ENCODE measurements at places on chromosomes 3 and 15. TPM values are rescaled to one million over a fixed set of nuclear protein-coding genes. Genes with fewer than 3 reads are reported as not detected.

- no peak for DNase-seq
Measured at GRCh38 chr3:132543011-132543739, 53.9 kb upstream of the ACKR4 start.

RASGRP1 gene
- total RNA-seq: 3.0 TPM

DNA sequence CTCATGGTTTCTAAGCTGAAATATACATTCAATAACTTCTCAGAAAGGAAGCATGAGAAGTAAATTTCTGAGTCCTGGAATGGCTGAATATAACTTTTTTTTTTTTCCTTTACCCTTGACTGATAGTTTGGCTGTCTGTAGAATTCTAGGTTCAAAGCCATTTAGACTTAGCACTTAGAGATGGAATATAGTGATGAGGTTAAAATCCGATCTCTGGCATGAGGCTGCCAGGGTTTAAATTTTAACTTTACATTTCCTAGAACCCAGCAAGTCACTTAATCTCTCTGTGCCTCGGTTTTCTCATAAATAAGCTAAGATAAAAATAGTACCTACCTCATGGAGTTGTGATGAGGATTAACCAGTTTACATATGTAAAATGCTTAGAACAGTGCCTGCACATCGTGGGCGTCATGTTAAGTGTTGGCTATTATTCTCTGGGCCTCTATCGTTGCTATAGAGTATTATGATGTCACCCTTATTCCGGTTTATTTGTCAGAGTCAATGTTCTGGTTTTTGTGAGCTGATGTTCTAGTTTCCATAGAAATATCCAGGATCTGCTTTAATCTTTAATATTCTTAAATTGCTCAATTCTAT is 199.8 kb upstream of the TLE3 start:
- no peak for DNase-seq

TRIM42 gene
- not detected for total RNA-seq

- DNase-seq: no peak
Measured at GRCh38 chr15:85941186-85941855, 138.3 kb upstream of the AGBL1 start.

GRCh38 chr3:58556001-58556400 is 19.0 kb upstream of the ACOX2 start:
- peak; percentile 29 for DNase-seq
